ENCODE measurements at places on chromosomes 16 and 17. TPM values are rescaled to one million over a fixed set of nuclear protein-coding genes. Genes with fewer than 3 reads are reported as not detected.

The RNF227 gene
- polyA plus RNA-seq: 7.4 TPM

The RAMP2 gene
- 2.5 TPM for polyA plus RNA-seq

The KCNAB3 gene
- 4.4 TPM for polyA plus RNA-seq

GRCh38 chr17:66928949-66929348 is 35.6 kb upstream of the CACNG4 start:
- H3K4me1 ChIP-seq: no peaks in the 10 kb centered on the region
- H3K27ac ChIP-seq: no peak overlapping the region
- H3K4me3 ChIP-seq: no peak overlapping the region

DNA sequence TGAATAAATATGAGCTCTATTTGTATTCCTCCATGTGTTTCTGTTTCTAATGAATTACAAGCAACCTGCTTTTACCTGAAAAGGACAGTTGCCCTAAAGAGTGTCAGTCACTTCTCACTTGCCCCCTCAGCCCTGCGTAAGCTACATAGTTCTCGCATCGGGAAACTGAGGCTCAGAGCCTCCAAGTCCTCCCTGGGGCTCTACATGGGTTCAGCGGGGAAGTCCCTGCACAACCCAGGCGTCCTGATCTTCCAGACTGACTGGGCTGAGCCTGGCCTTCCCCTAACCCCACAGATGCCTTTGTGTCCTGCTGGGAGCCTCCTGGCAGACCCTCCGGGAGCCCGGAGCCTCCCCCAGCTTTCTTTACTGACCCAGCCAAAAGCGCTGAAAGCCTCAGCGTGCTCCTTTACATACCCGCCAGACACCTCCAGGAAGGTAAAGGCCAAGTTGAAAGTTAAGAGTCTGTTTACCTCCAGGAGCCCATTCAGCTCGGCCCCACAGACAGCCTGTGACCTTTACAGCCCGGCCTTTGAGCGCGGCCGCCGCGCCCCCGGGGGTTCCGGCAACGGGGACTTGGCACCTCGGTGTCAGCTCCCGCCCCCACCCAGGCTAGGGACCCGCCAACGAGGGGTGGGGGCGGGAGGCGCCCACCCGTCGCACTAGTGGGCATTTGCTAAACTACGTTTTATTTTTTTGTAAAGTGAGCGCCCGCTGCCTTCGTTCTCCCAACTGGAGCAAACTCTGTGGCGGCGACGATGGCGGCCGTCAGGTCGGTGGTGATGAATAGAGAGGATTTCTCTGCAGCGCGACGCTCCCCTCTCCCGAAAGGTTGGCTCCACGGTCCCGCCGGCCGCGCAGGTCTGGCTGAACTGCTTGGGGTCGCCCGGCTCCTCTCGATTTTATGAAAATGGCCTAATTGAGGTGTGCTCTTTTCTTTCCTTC is 4.4 kb upstream of the HOXB13 start:
- no peak overlapping the region for H3K4me3 ChIP-seq
- H3K27me3 ChIP-seq: peaks cover 99% of the 10 kb centered on the region
- H3K27ac ChIP-seq: no peak overlapping the region
- H3K4me1 ChIP-seq: no peaks in the 10 kb centered on the region

- H3K36me3 ChIP-seq: peaks cover 4% of the 10 kb centered on the region
- no peak for DNase-seq
- H3K27ac ChIP-seq: no peak overlapping the region
- no peak overlapping the region for H3K4me3 ChIP-seq
These were observed 31.7 kb downstream of the RPA1 start for GRCh38 chr17:1861391-1862010.

GRCh38 chr16:10966129-10966528 is 21.8 kb downstream of the CLEC16A start:
- peaks cover 9% of the 10 kb centered on the region for H3K4me1 ChIP-seq
- DNase-seq: no peak
- H3K36me3 ChIP-seq: peaks cover 6% of the 10 kb centered on the region
- H3K4me3 ChIP-seq: no peak overlapping the region

GRCh38 chr17:17665255-17665654 is 16.0 kb upstream of the RAI1 start:
- no peaks in the 10 kb centered on the region for H3K27me3 ChIP-seq
- no peak overlapping the region for H3K27ac ChIP-seq
- H3K36me3 ChIP-seq: no peaks in the 10 kb centered on the region
- H3K4me1 ChIP-seq: peaks cover 26% of the 10 kb centered on the region
- no peak overlapping the region for H3K4me3 ChIP-seq

GRCh38 chr17:55898195-55898594 is 147.3 kb downstream of the PCTP start:
- H3K27ac ChIP-seq: no peak overlapping the region
- H3K4me1 ChIP-seq: no peaks in the 10 kb centered on the region
- no peaks in the 10 kb centered on the region for H3K36me3 ChIP-seq
- no peaks in the 10 kb centered on the region for H3K27me3 ChIP-seq
